ENCODE measurements at places on chromosomes 2 and 18.

DNA sequence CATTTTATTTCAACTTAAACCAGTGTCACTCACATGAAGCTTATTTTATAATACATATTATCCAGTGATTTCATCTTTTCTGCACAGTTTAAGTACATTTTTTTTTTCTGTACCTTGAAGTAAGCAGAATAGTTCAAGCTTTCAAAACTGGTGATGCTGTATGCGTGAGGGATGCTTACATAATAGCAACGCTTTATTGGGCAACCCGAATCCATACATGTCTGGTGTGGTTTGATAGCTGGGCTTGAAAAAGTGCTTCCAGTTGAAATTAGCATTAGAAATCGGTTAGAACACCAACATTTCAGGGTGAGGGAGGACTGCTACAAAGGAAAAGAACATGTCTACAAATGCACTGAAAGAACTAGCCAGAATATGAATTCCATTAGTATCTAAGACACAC, 117.4 kb downstream of the MBP start:
- DNase-seq = no peak

DNA sequence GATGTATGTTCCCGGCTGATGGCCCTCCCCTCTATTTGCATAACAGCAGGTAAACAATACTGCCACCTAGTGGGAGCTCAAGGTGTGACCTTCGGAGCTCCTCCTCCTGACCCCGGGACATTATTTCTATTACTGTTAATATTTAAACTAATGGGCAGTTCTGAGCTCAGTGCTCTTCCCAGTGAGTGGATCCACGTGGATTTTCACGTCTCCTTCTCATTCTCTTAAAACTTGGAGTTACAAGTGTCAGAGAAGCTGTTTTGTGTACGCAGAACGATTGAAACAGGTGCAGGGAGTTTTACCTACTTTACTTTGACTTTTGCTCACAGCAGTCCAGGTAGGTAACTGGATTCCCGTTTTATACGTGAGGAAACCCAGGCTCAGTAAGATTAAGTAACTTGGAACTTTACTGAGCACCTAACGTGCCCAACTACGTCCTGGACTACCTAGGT, 127.3 kb downstream of the PRKCE start:
- peak; percentile 50 for DNase-seq

DNA sequence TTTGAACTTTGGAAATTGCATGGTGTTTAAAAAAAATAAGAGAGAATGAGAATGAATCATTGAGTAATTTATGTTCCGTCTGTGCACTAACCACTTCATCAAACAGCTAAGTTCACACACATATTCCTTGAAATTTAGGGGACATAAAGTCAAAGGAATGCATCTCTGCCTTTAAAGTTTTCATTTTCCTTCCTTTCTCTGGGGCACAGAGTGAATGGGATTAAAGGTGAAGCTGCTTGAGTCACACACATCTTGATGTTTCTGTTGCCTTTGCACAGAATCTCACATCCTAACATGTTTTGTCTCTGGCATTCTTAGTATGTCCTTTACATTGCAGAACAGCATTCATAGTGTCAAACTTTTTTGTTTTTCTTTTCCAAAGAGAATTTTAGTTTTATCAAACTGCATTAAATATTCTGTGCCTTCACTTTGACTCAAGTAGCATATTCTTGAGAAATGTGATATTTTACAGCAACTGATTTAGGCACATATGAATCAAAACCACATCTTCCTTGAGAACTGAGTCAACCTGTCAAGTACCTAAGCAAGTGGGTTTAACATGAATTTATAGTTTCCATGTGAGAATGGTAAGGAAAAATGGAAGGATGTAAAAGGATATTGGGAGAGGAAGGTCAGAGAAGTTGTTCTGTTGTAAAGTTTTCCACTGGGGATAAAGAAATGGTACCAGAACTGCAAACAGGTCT, 169.1 kb upstream of the THUMPD2 start:
- no peak for DNase-seq

GRCh38 chr2:112317303-112318158, 42.1 kb downstream of the ZC3H6 start:
- DNase-seq = no peak

GRCh38 chr2:40773291-40773690, 321.4 kb upstream of the SLC8A1 start:
- no peak for DNase-seq

DNA sequence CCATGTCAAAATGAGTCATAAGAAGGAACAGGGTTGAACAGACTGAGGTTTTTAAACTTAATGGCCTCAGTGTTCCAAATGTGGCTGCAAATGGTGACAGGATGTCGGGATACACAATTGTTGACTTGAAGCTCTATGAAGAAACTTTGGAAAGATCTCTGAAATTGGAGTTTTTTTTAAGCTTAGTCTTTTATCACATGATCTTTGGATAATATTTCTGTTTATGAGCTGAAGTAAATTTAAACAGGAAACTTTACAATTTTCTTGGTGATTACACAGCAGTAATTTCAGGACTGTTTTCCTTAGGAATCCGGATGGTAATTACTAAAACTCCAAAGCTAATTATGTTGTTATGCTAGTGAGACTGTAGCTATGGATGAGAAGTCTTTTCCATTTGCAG, 199.1 kb upstream of the NRXN1 start:
- DNase-seq = no peak

DNA sequence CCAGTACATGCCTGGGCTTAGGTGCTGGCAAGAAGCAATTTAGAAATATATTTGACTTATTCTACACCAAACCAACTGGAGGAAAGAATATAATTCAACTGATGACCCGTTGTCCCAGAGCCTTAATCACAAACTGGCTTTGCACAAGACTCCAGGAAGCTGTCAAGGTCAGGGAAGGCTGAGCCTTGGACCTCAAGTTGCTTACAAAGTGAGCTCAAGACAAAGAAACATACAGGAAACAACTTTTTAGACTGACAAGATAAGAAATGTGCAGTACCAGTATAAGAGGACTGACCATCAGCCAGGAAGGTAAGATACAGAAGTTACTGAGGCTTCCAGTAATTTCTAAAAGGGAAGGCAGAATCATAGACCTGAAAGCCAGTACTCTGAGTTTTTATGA, 35.0 kb upstream of the GPR55 start:
- no peak for DNase-seq

DNA sequence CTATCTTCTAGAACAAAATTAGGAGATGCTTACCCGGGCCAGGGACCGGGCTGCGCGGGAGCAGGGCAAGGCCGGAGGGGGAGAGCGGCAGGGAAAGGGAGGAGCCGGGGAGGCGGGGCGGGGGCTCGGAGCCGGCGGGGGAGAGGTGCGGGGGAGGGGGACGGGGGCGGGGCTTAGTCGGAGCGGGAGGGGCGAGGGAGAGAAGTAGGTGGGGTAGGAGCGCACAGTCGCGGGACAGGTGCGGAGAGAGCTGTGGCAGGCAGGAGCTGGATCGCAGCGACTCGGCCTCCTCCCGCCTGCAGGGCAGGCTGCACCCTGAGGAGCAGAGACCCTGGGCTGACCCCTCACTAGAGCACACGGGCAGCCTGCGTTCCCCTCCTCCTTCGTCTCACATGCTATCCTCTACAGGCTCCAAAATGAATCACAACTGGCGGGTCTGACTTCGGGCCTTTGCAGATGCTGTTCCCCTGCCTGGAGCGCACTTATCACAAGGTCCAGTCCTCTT, 290.3 kb downstream of the CELF4 start:
- DNase-seq = no peak

DNA sequence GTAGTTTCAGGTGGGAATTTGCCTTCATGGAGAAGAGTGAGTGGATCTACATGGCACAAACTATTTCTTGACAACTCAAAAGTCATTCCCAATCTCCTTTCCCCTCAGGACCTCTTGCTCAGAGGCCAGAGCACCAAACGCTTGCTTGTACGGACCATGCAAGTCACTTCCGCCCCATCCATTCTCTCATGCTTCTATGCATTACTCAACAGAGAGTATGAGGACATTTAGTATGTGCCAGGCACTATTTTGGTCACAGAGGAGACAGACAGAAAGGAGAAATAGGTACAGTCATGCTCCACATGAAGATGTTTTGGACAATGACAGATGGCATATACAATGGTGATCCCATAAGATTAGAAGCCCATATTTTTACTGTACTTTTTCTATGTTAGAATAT, 117.5 kb downstream of the ACTR3 start:
- no peak for DNase-seq

DNA sequence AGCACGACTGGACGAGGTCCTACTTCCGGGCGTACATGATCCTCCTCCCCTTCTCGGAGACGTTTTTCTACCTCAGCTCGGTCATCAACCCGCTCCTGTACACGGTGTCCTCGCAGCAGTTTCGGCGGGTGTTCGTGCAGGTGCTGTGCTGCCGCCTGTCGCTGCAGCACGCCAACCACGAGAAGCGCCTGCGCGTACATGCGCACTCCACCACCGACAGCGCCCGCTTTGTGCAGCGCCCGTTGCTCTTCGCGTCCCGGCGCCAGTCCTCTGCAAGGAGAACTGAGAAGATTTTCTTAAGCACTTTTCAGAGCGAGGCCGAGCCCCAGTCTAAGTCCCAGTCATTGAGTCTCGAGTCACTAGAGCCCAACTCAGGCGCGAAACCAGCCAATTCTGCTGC, 24.8 kb downstream of the LYPD1 start:
- DNase-seq = no peak

GRCh38 chr18:28147674-28148171, 29.2 kb downstream of the CDH2 start:
- no peak for DNase-seq

DNA sequence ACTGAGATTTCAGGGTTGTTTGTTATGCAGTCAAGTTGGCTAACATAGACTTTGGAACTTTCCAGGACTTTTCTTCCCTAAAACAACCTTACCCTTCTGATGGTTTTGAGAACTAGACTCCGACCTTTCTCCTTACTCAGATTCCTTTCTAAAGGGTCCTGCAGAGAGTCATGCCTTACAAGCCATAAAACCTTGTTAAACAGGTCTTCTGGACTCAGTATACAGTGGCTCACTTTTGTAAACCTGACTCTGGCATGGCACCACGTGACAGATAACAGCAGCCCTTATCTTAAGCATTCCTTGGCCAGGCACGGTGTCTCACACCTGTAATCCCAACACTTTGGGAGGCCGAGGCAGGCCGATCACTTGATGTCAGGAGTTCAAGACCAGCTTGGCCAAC, 253.2 kb upstream of the RAB6C start:
- DNase-seq = no peak

GRCh38 chr2:150595803-150596470, 108.5 kb upstream of the RND3 start:
- DNase-seq = no peak

DNA sequence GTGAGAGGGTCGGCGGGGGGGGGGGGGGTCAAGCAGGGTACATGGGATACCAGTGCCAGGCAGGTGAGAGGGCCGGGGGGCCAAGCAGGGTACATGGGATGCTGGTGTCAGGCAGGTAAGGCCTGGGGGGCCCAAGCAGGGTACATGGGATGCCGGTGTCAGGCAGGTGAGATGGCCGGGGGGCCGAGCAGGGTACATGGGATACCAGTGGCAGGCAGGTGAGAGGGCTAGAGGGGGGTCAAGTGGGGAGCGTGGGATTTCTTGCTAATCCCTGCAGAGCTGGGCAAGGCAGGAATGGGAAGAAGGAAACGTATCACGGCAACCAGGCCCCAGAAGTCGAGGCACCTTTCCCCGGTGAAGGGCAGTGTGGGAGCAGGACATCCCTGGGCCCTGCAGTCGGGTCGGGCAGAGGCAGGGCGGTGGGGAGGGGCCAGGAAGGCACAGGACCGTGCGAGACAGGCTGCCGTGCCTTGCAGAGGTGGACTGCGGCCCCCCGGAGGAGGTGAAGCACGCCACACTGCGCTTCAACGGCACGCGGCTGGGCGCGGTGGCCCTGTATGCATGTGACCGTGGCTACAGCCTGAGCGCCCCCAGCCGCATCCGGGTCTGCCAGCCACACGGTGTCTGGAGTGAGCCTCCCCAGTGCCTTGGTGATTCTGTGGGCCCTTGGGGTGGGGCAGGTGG, 49.3 kb downstream of the MTERF4 start:
- no peak for DNase-seq

All from stimulated activated CD8-positive, alpha-beta memory T cell treated with anti-CD3 and anti-CD28 coated beads, Interleukin-4, amount 100 ng/mL, for 4 hours (primary cell).